ENCODE measurements at places on chromosomes 1 and 21. TPM values are rescaled to one million over a fixed set of nuclear protein-coding genes. Genes with fewer than 3 reads are reported as not detected.

Gene KRTAP10-11
- total RNA-seq, result not detected

Gene KRTAP6-2
- not detected for total RNA-seq

Gene SYT11
- total RNA-seq, result 23.4 TPM

Gene LCE2A
- not detected for total RNA-seq

Gene S100B
- not detected for total RNA-seq

Measured in kidney epithelial cell (primary cell).